T-cell (primary cell): ENCODE measurements at places on chromosomes 12 and 14. TPM values are rescaled to one million over a fixed set of nuclear protein-coding genes. Genes with fewer than 3 reads are reported as not detected.

DNA sequence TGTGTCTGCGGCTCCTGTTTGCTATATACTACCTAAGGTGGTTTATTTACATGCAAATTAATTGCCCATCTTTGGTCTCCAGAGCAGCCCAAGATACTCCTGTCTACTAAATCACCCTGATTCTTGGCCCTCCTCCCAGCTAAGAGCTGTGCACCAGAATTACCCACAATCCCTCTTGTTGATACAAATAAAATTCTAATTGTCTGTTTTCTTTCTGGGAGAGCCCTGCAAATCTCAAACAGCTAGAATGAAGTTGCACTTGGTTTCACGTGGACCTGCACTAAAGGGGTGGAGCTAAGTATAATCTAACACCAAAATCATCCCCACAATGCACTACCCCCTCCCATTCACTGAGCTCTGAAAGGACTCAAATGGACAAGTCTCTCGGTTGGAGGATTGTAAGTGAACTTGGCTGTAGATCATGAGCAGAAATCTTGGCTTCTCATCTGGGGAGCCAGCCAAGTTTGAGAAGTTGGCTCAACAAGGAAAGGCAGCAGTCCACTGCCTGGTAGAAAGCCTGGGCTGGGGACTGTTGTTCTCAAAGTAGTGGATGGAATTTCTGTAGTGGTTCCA is 6.6 kb downstream of the MAX start:
- DNase-seq: no peak

GRCh38 chr12:46357438-46358324 is 14.9 kb downstream of the SLC38A2 start:
- no peak for DNase-seq

DNA sequence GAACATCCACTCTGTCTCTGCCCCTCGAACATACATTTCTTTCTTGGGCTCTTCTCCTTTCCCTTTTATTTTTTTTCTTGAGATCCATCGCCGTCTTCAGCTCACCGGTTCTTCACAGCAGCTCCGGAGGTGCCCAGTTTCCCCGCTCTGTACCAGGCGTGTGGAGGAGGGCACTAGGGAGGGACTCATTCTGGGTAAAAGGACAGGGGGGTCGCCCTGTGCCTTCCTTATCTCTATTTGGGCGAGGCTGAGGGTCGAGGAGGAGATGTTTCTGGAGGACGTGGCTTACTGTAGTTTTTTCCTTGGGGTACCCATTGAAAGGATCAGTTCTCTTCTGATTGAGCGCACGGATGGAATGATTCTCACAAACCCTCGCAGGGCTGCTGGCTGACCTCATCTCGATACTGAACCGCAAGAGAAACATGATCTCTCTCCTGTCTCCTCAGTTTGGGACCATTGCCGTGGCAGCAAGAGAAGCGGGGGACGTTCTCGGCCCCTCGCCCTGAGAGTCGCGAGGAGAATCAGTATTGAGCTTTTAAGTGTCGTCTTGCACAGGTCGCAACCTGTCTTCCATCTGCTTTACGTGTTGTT is 386 bp downstream of the LIN52 start:
- DNase-seq: no peak

GRCh38 chr14:65824285-65824977 is 411.9 kb downstream of the FUT8 start:
- peak; percentile 48 for DNase-seq

- DNase-seq: no peak
Observed at GRCh38 chr12:7747246-7747645, at the start of gene CLEC4C. Gene CLEC4C (minus strand): TSS chr12:7747375. CDS start chr12:7747348, 27 bp downstream.

- no peak for DNase-seq
Observed at GRCh38 chr12:58346032-58346632, 404.8 kb downstream of the ATP23 start.

- DNase-seq: no peak
Observed at GRCh38 chr14:68856572-68856971, 63.7 kb upstream of the ZFP36L1 start.

DNA sequence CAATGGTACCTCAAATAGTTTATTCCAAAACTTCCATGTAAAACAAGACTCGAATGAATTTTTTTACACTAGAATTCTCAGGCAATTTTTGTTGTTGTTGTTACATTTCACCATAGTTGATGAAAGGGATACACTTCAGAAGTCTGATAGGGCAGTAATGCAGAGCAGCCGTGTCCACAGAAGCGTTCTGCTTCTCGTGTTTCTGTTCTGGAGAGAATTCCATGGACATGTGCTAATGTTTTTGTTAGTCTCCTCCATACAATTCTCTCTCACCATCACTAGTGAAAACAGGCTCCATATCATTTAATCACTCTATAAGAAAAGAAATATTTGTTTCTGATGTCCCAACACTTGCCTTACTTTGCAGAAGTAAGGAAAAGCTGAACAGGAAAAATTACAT is 606.1 kb downstream of the SLC16A7 start:
- DNase-seq: no peak

DNA sequence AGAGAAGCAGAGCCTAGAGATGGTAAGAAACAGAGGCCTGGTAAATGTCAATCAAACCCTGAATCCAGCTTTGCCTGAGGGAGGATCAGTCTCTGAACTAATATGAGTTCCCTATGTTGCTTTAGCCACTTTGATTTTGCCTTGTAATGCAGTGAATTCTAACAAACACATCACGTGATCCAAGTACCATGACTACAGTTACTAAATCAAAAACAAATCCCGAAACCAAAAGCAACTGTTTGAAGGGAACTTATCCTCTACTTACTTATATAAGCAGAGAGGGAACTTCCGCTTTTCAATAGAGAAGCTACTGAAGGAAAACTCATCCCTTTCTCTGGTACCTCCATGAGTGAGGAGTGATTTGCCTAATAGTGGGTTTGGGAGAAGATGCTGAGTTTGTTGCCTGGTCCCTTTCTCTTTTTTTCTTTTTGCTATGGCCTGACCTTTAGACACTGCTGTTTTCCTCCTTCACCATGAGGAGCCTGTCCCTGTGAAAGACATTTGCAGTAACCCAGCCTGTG is 7.7 kb upstream of the PPTC7 start:
- DNase-seq: peak; percentile 19

- no peak for DNase-seq
Observed at GRCh38 chr14:101369194-101369915, 191.9 kb upstream of the DIO3 start.

DNA sequence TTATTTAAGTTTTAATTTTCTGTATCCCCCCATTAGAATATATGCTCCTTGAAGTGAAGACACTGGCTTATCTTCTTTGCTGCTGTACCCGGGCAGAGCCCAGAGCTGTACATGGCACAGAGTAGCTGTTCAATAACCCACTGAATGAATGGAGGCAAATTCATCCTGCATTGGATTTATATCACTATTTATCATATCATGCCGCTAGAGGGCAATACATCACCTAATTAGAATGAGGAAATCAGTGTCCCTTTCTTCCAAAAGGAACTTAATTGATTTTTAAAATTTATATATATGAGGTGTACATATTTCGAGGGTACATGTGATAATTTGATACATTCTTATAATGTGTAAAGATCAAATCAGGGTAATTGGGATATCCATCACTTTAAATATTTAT is 89.2 kb upstream of the TMEM260 start:
- DNase-seq: no peak

- peak; percentile 86 for DNase-seq
Observed at GRCh38 chr12:48903982-48904411, 21.3 kb downstream of the FKBP11 start.

- DNase-seq: no peak
Observed at GRCh38 chr12:64678835-64679234, 68.5 kb downstream of the RASSF3 start.

- no peak for DNase-seq
Observed at GRCh38 chr12:28622406-28622805, 432.1 kb downstream of the CCDC91 start.

DNA sequence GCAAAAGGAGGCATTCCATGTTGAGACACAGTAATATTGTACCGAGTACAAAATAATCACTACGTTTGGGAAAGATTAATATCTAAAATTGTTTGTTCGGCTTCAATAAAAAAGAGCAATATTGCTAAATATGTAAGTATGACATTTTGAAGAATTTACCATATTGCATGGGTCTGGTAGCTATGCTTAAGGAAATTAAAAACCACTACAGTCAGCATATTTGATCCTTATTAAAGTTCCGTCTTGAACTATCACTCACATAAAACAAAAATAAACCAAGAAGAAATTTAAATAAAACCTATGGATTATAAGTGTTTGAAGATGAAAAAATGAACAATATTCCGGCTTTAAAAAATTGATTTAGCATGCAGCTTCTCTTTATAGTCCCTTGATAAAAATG is 63.8 kb downstream of the SETD3 start:
- DNase-seq: no peak

GRCh38 chr12:113271853-113272561 is 50.7 kb downstream of the TPCN1 start:
- no peak for DNase-seq

- no peak for DNase-seq
Observed at GRCh38 chr14:101370593-101371569, 190.4 kb upstream of the DIO3 start.

- DNase-seq: no peak
Observed at GRCh38 chr12:49875115-49875720, 28.5 kb downstream of the FAIM2 start.

DNA sequence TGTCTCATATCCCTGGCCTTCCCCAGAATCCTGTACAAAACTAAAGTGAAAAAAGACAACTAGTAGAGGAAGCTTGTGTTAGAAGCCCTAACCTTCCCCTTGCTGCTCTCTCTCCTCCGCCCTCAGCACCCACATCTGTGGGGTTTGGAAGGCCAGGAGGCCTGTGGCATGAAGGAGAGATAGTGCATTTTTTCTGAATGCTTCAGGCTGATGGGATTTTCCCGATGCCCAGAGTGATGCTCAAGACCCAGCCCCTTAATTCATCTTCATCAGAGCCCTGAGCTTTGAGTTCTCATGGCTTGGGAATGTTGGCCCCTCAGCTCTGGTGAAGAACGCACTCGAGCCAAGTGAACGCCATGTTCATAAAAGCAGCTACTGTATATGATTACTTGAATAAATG is 5.9 kb downstream of the FGF6 start:
- DNase-seq: no peak

GRCh38 chr14:95871531-95871930 is 5.1 kb upstream of the TUNAR start:
- no peak for DNase-seq

GRCh38 chr14:44404036-44404435 is 103.0 kb downstream of the FSCB start:
- no peak for DNase-seq

GRCh38 chr14:103734081-103734888 is 18.7 kb downstream of the ZFYVE21 start:
- DNase-seq: no peak

DNA sequence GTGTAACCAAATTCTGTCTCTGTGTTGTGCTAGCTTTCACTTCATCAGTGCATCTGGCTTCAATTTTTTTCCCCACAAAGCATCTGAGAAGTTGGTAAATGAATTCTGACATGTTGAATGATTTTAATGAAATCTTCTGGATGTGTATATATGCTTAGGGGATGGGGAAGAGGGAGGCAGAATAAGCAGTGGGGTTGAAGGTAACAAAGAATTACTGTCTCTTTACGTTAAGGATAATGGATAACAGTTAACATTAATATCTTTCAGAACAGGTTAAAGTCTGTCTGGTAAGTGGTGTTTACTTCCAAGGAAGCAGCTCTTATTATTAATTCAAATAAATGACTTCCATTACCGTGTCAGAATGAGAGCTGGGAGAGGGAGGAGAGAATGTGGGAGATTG is 261.7 kb downstream of the ERC1 start:
- DNase-seq: no peak

DNA sequence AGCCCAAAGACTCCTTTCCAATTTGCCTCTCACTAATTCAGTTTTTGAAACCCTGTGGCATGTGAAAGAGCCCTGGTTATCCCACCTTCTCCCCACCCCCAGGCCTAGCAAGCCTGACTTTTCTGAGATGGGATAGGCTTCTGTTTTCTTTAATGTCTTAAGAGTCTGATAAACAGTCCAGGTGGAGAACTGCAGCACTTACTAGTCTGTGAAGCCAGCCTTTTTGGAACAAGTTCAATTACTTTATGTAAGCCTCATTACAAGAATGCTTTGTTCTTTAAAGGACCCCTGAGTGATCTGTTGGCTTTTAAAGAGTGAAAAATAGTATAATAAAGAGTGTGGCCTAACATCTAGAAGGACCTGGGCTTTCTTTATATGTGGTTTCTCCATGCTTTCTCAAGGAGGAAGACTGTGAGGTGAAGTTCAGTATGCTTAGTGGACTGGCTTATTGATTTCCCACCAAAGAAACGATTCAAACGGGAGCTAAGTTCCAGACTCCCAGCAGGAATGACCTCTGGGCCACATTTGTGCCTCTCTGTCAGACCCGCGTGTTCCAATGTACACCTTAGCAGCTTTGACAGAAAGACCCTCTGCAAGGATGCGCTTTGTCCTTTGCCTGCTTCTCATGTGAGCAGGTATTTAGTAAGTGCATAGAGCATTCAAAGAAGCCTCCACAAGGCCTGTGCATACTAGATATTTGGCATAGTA is 129.5 kb downstream of the DAAM1 start:
- no peak for DNase-seq

DNA sequence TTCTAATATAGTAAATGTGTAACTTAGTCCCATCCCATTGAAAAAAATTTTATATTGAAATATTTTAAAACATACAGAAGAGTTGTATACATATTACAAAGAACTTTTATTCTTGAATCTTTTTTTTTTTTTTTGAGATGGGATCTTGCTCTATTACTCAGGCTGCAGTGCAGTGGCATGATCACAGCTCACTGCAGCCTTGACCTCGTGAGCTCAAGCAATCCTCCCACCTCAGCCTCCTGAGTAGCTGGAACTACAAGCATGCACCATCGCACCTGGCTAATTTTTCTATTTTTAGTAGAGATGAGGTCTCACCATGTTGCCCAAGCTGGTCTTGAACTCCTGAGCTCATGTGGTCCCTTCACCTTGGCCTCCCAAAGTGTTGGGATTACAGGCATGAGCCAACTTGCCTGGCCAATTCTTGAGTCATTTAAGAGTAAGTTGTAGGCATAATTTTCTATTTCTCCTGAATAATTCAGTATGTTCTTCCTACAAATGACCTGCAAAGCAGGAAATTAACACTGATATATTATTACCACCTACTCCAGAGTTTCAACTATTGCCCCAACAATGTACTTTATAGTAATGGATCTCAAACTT is 153.0 kb upstream of the BMP4 start:
- DNase-seq: no peak

GRCh38 chr14:81303258-81303935 is 82.6 kb upstream of the GTF2A1 start:
- peak; percentile 2 for DNase-seq

DNA sequence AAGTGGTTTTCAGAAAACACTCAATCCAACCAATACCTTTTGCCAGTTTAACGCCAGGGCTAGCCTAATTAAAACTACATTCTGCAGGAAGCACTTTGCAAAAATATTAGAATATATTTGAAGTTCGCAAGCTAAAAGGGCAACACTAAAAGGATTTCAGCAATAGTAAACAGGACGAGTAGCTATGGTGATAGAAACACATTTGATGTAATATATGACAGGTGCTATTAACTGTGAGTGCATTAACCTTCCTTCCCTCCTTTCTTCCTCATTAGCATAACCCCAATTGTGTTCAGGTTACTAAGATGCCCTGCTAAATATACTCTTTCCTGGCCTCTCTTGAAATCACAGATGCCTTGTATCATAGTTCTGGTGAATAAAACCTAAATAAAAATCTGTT is 85.6 kb upstream of the TMCC3 start:
- no peak for DNase-seq

GRCh38 chr12:97616946-97617345 is 154.3 kb downstream of the RMST start:
- no peak for DNase-seq

ASIC1 gene
- total RNA-seq: 7.6 TPM

C12orf56 gene
- total RNA-seq: 0.23 TPM

C14orf180 gene
- not detected for total RNA-seq

FAM186B gene
- total RNA-seq: 0.65 TPM

ACRBP gene
- total RNA-seq: 11.1 TPM

TAS2R8 gene
- not detected for total RNA-seq

KLRC1 gene
- total RNA-seq: 1.7 TPM
